ENCODE measurements at places on chromosomes 11 and 22. TPM values are rescaled to one million over a fixed set of nuclear protein-coding genes. Genes with fewer than 3 reads are reported as not detected.

DNA sequence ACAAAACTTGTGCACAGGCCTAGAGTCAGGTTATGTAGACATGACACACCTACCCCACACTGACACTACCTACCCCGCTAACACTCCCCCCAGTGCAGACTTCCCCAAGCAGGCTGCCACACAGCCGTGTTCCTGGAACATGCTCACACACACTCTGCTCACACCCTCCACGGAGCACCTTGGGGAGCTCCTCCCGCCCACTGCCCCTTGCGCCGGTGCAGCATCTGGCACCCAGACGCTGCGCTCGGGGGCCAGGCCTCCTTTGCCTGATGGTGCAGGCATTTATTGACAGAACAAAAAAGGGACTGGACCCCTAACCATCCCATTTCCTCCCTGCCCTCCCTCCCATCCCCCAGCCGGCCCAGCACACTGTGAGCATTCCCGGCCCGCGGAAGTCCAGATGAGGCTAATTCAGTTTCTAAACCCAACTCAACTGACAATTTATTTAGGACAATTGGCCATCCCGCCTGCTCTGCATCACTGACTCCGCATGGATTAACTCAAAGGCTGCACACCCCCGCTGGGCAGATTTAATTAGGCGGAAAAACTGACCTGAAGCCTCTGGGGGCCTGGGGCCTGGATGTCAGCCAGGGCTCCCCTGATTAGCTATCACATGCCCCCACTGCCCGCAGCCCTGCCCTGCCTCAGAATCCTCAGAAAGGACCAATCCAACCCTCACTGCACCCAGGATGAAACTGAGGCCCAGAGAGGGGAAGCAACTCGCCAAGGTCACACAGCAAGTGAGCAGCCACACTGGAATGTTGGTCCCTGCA is 30.1 kb downstream of the KCNC1 start:
- DNase-seq: no peak

- peak; percentile 49 for DNase-seq
Measured at GRCh38 chr11:59429924-59430516, 3.8 kb upstream of the OR5A2 start.

DNA sequence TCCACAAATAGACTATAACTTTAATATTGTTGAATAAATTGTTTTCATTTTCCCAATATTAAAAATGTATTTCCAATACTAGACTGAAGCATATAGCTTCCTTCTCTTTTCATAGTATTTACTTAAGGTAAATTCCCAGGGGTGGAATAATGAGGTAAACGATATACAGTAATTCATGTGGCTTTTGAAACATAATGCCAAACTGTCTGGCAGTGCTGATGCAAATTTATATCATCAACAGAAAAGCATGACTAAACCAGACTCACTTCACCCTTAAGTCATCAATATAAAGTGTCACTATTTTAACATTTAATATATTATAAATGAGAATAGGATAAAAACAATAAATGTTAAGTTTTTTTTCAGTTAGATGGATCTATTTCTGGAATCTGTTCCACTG is 13.6 kb downstream of the C2CD3 start:
- no peak for DNase-seq

- DNase-seq: peak; percentile 56
Measured at GRCh38 chr11:129323896-129324502, 51.6 kb upstream of the BARX2 start.

GRCh38 chr11:108093128-108093904 is 28.1 kb upstream of the ACAT1 start:
- no peak for DNase-seq

DNA sequence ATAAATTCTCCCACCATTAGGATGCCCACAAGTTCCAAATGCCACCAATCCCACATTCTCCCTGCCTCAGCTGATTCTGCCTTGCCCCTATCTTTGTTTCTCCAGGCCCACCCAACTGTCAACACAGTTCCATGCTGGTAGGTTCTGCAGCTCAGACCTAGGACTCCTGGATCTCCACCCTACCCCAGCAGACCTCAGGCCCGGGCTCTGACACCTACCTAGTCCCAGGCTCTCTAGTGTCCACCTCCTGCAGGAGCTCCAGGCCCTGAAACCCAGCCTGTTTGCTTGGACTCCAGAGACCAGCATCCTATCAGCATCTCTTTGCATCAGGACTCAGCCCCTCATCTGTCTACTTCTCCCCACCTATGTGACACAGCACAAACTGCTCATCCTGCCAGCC is 86.5 kb downstream of the PDE2A start:
- no peak for DNase-seq

GRCh38 chr11:130308059-130308458 is 6.7 kb downstream of the ZBTB44 start:
- DNase-seq: no peak

DNA sequence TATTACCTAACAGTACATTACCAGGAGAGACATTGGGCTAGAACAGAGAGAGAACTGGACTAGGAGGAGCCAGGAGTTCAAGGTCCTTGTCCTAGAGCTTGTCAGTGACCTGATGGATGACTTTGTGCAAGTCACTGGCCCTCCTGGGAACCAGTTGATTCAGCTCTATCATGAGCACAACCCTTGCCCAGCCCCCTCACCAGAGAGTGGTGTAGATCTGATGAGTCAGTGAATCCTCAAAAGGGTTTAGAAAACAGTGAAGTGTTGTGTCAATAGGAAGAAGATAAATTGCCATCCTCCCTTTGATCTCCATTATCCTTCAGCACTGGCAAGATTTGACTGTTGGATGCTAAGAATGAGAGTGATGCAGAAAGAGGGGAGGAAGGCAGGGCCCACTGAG is 24.3 kb downstream of the NEU3 start:
- DNase-seq: no peak

DNA sequence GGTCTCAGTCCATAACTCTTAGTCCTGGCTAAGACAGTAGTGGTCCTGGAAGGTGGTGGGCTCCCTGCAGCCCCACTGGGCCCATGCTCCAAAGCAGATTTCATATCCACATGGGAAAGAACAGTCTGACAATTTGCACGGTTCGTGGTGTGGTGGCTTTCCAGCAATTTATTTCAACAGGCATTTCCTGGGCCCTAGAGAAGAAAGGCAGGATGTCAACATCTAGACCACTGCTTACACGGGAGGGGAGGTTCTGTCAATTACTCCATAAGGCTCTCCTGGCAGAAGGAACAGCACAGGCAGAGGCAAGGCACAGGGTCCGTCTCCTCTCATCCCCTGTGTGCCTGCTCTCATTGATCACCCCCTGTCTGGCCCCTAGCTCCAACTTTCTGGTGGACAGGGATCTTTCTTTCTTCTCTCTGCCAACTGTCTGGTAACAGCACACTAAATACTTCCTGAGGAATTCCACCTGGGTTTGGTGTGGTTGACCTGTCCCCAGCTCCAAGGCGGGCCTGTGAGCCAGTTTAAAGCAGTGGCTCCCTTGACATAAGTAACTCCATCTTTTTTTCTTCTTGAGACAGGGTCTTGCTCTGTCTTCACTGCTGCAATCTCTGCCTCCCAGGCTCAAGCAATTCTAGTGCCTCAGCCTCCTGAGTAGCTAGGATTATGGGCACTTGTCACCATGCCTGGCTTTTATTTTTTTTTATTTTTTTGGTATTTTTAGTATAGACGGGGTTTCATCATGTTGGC is 5.1 kb upstream of the A4GALT start:
- DNase-seq: no peak

- no peak for DNase-seq
Measured at GRCh38 chr11:118046051-118046963, 30.6 kb upstream of the TMPRSS4 start.

DNA sequence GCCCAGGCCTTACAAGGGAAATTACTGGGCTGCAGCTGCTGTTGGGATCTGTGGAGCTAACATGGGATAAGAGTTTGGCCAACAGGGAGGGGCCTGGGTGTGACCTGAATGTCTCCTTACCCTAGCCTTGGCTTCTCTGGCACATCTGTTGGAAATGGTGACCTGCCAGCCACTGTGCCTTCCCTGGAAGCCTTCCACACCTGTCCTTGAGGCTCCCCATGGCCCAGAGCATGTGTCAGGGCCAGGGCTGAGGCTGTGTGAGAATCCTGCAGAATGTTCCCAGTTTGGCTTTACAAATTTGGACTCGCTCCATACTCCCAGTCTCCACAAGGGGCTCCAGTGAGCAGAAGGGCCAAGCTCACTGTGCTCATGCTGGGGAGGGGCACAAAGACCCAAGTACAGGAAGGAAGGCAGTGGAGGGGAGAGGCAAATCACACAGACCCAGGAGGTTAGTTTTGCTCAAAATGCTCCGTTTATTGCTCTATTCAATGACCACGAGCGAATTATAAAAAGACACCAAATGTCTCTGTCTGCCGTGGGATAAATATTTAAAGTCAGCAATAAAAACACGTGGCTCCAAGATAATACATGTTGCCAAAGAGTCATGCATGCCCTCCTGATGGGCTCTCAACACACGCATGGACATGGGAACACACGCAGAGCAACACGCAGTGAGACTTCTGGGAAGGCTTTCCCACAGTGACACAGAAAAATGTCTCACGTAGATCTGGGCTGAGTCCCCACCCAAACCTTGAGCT is 1.7 kb upstream of the IGSF22 start:
- peak; percentile 47 for DNase-seq

DNA sequence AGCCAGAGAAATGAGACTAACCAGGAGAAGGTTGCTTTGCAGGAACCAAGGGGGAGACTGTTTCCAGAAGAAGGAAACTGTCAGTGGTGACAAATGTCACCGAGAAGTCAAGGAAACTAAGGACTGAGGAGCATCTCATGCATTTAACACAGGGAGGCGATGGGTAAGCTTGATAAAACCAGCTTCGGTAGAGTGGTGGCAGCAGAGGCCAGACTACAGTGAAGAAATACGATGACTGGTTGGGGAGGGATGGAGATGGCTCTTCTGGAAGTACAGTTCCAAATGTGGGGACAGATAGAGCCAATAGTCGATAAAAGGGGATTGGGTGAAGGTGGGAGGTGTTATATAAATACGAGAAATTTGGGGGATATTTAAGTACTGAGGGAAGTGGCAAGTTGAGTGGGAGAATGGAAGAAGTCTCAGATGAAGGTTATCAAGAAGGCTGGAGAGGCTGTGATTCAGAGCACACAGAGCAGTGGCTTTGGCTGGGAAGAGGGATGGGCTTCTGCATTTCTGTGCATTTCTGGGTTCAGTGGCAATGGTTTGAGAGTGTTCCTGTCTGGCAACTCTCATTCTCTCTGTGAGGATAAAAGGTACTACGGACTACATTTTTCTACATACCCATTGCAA is 29.2 kb downstream of the SC5D start:
- DNase-seq: peak; percentile 55

LINC01488 gene
- total RNA-seq: not detected
